Epithelial cell of proximal tubule (primary cell): ENCODE measurements at places on chromosomes 1 and 21. TPM values are rescaled to one million over a fixed set of nuclear protein-coding genes. Genes with fewer than 3 reads are reported as not detected.

WNT9A gene
- total RNA-seq = 2.1 and 2.7 TPM in 2 replicates

TNFSF18 gene
- total RNA-seq = not detected in 2 replicates

LDLRAD1 gene
- not detected in 2 replicates for total RNA-seq

- no peak for DNase-seq
Observed at GRCh38 chr1:23514111-23514679, 16.8 kb downstream of the E2F2 start.

DNA sequence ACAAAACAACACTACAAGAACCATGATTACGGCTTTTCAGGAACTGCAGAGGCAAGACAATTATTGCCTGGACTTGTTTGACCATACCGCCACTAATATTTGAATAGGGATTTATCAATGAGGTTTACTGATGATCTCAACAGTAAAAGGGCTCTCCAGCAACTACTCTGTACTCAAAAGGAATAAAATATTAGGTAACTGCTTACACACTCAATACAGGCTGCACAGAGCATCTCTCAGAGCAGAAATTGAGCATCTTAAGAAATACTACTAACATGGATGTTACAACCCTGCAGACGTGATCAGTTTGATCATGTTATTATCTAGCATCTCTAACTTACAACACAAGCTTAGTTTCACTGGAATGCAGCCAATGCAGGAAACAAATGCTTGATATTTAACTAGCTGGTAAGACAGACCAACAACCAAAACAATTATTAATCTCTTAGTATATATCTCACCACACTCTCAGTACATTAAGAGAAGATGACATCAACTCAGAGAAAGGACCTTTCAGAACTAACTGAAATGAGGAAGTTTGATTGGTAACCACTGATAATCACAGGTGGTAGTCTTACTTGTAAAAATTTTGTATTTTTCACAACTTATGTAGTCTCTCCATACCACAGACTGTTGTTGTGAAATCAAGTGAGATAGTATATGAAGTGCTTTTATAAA is 52.2 kb downstream of the PUM1 start:
- peak; percentile 65 for DNase-seq

- peak; percentile 97 for DNase-seq
Observed at GRCh38 chr21:33682992-33683627, 40.8 kb downstream of the ITSN1 start.

GRCh38 chr21:45640001-45640887 is 3.3 kb upstream of the PCBP3 start:
- DNase-seq = no peak

DNA sequence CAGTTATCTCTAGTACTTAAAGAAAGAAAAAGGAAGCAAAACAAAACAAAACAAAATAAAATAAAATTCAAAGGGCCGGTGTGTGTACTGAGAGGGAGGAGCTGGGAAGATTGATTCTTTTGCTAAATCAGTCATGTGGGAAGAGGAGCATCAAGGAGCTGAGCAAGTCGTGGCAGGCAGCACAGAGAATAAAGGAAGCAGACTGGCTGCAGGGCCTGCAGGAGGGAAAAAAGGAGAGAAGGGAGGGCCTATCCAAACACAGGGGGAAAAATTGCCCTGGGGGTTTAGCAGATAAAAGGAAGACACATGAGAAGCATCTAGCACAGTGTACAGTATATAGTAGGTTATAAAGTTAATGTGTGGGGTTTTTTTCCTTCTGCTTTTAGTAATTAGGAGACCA is 27.6 kb downstream of the AGO4 start:
- DNase-seq = no peak

- no peak for DNase-seq
Observed at GRCh38 chr1:215358356-215358755, 208.7 kb upstream of the KCTD3 start.

GRCh38 chr1:200731654-200732332 is 6.9 kb upstream of the CAMSAP2 start:
- no peak for DNase-seq

GRCh38 chr1:226107471-226108460 is 45.2 kb downstream of the H3-3A start:
- no peak for DNase-seq

DNA sequence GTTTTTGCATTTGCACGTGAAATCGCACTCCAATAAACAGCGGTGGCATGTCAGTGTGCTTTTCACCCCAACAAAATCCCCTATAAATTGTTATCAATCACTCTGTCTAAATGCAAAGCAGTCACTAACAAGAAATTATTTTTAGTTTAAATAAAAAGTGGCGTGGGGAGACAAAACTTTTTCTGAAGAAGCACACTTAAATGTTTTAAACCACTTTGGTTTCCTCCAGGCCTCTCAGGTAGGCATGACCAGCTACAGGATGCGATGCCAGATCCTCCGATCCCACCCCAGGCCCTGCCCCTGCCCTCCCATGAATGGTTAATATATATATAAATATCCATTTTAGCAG is 3.6 kb downstream of the FMO1 start:
- DNase-seq = no peak

DNA sequence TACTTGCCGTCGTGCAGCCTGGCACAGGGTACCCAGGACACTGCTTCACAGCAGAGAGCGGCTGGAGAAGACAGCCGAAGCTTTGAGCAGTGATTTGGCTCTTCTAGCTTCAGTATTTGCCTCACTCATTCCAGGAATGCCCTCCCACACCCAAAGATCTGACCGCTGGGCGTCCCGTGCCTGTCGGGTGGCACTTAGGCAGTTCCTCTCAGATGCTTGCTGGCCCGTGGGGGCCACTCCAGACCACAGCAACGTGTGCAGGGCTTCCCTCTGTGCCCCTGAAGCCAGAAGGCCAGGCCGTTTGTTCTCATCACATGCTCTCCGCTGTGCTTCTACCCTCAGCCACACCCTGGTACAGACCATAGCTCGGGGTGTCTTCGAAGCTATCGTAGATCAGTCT is 17.0 kb downstream of the RRP1B start:
- no peak for DNase-seq

DNA sequence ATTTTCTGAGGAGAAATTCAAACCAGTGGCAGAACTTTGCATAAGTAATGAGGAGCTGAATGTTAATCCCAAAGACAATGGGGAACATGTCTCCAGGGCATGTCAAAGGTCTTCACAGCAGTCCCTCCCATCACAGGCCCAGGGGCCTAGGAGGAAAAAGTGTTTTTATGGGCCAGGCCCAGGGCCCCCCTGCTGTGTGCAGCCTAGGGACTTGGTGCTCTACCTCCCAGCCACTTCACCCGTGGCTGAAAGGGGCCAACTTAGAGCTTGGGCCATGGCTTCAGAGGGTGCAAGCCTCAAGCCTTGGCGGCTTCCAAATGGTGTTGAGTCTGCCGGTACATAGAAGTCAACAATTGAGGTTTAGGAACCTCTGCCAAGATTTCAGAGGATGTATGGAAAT is 854.0 kb downstream of the LRRIQ3 start:
- DNase-seq = no peak

GRCh38 chr1:156492013-156492590 is 8.5 kb downstream of the MEF2D start:
- no peak for DNase-seq

DNA sequence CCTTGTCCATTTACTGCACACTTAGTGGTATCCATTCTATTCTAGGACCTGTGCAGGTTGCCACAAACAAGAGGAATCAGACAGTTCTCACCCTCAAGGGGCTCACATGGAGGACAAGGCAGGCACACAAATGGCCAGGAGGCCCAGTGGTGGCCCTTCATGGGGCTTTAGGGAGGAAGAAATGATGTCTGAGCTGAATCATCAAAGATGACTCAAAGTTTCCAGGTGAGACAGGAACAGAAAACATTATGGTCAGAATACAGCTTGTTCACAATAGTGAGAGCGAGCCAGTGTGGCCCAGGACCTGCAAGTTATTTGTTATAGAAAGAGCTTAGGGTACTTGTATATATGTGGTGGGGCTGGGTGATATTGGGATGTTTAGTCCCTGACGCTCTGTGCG is 26.4 kb downstream of the SHISAL2A start:
- DNase-seq = no peak

- no peak for DNase-seq
Observed at GRCh38 chr1:81208441-81208840, 592.3 kb upstream of the ADGRL2 start.
